Stimulated activated CD4-positive, alpha-beta T cell treated with anti-CD3 and anti-CD28 coated beads, Interleukin-2, amount 100 ng/mL, for 4 hours (primary cell): ENCODE measurements at places on chromosomes 3 and 15.

- no peak for DNase-seq
Observed at GRCh38 chr3:61936344-61936937, 375.1 kb downstream of the PTPRG start.

DNA sequence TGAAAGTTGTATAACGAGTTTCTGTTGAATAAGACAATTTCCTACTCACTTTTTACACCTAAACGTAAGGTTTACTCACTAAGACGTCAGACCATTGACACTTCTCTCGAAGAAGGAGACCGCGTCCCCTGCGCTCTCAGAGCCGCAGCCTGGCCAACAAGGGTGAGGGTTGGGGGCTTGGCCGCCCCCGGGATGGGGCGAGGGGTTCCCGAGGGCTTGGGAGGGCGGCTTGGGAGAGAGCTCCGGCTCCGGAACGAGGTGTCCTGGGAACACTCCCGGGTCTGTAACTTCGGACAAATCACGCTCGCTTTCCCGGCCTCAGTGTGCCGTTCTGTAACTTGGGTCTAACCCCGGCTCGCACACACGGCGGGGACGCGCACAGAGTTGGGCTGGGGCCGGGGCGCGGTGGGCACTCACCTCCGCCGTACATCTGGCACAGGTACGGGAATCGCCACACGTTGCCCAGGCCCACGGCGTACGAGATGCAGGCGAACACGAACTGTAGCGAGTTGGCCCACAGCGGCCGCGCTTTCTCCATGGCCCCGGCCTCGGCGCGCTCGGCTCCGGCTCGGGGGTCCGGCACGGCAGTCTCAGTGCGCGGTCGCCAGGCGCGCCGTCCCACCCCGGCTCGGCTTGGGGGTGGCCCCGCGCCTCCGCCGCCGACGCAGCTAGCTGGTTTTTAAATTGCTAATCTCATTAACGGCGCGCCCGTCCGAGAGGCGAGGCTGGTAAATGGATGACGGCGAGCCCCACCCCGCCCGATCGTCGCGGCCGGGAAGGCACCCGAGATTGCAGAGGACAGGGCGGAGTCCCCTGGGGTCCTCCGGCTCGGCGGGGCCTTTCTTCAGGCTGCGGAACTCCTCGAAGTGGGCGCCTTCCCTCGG lies at the start of gene SLC6A20:
SLC6A20 (minus strand) TSS at position 655 of the 884 bp plus-strand sequence; CDS start at position 538, 117 bp downstream.
- DNase-seq: no peak

DNA sequence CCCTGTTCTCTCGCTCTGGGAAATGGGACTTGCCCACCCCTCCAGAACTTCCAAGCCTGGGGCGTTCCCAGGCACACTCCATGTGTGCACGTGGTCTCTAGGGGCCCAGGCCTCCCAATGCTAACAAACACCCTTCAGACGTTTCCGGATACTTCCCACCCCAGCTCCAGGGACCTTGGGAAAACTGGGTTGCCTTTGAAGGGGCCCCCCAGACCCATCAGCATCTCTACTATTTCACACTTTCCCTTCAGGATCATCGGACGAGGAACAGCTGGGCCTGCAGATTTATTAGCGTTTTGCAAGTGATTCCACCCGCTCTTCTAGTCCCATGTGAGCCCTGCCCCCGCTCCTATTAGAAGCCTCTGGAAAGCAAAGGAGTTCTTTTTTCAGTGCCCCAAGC lies 63.2 kb downstream of the MAGEF1 start:
- DNase-seq: no peak

DNA sequence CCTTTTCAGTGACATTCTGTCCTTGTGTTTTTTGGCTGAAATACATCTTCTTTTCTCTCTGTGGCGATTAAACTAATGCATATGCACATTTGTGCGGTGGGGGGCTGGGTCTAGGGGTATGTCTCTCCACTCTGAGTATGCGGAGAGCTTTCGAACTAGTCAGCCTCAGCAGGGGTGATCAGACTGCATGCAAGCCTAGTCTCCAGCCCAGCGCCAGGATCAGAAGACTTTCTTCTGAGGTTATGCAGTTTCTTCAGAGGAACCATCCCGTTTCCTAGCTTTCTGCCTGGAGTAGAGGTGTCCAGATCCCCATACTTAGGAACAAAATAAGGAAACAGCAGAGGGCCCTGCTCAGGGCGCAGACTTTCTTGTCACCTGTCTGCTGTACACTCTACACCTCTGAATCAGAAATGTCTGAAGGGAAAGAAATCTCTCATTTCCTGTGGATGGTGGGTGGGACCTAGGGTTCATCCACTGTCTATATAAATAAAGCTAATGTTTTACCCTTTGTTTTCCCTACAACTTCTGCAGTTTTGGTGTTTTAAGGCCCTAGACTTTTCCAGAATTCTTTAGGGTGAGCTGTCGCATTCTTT lies 230.4 kb downstream of the ABHD5 start:
- DNase-seq: no peak
